ENCODE measurements at places on chromosomes 2 and 18.
A peak's percentile ranks its signal among the peaks of the same experiment; 100 is the strongest.

DNA sequence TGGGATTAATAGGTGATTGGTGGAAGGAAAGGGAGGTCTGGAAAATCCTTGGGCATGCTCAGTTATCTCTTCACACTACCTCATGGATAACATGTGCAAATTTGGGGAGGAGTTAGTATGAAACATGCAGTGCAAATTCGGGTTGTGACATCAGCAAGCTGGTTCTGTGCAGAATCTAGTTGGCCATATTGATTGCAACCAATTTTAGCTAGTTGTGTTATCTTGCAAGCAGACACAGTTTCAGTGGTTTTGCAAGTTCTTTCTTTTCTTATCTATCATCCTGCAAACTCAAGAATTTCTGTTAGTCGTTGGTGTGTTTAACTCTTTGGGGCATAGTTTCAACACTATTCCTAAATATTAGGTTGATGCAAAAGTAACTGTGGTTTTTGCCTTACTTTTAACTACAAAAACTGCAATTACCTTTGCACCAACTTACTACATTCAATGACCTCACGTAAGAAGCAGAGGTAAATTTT, 135.4 kb downstream of the PTH2R start:
- DNase-seq: no peak

DNA sequence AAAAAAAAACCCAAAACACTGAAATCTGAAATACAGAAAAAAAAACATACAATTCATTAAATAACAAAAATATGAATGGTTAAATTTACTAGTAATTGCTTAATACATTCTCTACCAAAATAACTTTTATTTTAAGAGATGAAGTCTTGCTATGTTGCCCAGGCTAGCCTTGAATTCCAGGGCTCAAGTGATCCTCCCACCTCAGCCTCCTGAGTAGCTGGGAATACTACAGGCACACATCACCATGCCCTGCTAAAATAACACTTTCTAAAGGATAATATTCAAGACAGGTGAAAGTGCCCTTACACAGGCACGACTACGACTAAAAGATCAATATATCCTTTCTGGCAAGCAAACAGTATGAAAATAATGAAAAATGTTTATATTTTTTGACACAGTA, 9.5 kb downstream of the USP34 start:
- DNase-seq: no peak

DNA sequence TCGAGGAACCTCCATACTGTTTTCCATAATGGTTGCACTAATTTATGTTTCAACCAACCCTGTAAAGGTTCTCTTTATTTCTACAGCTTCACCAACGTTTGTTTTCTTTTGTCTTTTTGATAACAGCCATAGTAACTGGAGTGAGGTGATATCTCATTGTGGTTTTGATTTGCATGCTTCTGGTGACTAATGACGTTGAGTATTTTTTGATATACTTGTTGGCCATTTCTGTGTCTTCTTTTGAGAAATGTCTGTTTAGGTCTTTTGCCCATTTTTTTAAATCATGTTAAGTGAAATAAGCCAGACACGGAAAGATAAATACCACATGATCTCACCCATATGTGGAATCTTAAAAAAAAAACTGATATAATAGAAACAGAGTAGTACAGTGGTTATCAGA, 74.8 kb upstream of the SMIM21 start:
- no peak for DNase-seq

- DNase-seq: no peak
Measured at GRCh38 chr2:43763091-43763490, 10.7 kb upstream of the DYNC2LI1 start.

GRCh38 chr2:207734264-207734635, 22.8 kb downstream of the CCNYL1 start:
- peak; percentile 55 for DNase-seq

DNA sequence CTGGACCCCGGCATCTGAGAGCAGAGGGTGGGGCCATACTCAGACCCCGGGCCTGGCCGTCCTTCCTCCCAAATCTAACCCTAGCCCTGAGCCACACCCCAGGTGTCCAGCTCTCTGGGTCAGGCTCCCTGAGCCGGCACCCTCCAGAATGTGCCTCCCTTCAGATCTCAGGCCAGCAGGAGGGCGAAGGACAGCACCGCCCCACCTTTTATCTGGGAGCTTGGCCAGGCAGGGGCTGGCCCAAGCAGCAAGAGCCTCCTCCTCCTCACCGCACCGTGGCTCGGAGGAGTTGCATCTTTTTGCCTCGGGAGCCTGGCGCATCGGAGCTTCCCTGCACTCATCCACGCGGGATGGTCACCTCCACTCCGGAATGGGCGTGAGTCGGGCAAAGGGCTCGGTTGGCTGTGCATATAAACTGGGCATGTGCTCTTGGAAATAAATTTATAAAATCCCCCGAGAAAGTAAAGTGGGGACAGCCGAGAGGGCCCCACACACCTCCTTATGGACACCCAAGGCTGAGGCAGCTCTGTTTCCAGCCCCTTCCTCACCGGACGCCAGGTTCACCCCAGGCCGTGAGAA, 69.1 kb upstream of the CTDP1 start:
- no peak for DNase-seq

DNA sequence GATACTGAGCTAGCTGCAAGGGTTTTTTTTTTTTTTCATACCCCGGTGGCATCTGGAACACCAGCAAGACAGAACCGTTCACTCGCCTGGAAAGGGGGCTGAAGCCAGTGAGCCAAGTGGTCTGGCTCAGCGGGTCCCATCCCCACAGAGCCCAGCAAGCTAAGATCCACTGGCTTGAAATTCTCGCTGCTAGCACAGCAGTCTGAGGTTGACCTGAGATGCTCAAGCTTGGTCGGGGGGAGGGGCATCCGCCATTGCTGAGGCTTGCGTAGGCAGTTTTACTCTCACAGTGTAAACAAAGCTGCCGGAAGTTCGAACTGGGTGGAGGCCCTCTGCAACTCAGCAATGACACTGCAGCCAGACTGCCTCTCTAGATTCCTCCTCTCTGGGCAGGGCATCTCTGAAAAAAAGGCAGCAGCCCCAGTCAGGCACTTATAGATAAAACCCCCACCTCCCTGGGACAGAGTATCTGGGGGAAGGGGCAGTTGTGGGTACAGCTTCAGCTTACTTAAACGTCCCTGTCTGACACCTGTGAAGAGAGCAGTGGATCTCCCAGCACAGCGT, 5.1 kb upstream of the MIB1 start:
- DNase-seq: no peak

DNA sequence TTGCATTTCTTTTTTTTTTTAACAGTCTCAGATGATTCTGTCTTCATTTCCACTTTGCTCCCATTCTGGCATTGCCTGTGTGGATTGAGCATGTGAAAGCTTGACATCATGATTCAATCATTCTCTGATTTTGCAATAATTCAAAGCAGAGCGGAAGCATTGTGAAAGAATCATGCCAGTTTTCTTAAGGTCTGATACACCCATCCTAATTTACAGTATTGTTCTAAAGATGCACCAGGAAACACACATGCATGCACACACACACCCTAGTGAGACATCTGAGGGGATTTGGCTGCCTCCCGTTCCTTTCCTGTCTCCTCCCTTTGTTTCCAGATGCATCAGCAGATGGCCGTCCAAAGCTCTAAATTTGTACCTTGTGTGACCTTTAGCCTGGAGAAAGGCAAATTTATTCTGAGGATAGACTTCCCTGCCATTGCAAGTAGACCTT, 97.3 kb downstream of the FMNL2 start:
- DNase-seq: no peak

DNA sequence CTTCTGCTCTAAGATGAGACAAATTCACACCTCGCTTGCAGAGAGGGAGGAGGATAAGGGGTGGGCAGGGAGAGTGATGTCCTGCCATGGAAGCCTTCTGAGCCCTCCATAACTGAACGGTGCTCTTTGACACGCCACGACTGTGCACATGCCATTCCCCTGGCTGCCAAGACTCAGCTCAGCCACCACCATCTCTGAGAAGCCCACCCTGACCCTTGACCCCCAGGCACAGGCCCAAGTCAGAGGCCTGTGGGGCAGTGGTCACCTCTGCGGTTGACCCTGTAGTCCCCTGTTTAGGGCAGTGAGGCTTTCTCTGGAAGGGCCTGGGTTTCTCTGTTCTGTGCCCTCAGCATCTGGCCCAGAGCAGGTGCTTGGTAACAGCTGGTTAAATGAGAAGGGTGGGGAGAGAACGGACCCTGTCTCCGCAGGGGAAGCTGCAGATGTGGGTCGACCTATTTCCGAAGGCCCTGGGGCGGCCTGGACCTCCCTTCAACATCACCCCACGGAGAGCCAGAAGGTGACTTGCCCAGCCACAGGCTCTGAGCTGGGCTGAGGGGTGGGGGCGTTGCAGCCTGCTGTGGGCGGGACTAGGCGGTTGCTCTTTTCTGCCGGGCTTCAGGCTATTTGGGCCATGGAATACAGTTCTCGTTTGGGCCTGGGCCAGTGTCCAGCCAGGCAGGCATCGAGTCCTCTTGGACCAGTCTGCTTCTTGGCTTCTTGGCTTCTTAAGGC, 215.1 kb downstream of the DYSF start:
- DNase-seq: no peak

DNA sequence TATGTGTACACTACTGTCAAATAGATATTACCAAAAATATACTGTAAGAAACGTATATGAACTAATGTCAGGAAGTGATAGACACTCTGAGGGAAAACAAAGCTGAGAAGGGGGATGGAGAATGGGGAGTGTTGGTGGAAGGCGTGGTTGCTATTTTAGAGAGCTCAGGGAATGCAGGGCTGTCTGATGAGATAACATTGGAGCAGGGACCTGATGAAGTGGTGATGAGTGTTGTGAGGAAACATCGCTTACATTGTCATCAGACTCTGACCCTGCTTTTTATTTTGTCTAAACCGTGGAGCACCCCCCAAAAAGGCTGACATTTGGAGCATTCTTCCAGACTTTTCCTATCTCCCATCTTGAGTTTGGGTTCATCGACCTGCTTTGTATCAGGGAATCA, 194.7 kb downstream of the LTBP1 start:
- no peak for DNase-seq

- DNase-seq: no peak
Measured at GRCh38 chr2:180056367-180057118, 49.4 kb upstream of the CWC22 start.

GRCh38 chr2:132383956-132384355, 32.6 kb upstream of the GPR39 start:
- DNase-seq: no peak
